ENCODE measurements at places on chromosomes 5 and 9.

DNA sequence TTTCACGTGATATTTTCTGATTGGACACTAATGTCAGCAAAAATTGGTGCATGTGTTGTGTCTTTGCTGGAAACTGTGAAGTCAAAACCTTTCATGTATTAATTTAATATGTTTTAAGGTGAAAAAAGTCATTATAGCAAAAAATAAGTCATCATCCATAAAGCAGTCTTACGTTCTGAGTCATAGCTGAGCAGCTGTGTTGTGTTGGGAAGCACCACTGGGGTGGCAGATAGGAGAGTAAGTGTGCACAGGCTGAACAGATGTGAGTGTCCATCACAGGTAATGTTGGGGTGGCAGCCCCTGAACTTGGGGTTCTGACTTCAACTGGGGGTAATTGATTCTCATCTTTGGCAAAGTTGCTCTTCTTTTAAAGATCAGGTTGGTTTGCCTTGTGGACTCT, 156.8 kb downstream of the NXNL2 start:
- no peak for DNase-seq

DNA sequence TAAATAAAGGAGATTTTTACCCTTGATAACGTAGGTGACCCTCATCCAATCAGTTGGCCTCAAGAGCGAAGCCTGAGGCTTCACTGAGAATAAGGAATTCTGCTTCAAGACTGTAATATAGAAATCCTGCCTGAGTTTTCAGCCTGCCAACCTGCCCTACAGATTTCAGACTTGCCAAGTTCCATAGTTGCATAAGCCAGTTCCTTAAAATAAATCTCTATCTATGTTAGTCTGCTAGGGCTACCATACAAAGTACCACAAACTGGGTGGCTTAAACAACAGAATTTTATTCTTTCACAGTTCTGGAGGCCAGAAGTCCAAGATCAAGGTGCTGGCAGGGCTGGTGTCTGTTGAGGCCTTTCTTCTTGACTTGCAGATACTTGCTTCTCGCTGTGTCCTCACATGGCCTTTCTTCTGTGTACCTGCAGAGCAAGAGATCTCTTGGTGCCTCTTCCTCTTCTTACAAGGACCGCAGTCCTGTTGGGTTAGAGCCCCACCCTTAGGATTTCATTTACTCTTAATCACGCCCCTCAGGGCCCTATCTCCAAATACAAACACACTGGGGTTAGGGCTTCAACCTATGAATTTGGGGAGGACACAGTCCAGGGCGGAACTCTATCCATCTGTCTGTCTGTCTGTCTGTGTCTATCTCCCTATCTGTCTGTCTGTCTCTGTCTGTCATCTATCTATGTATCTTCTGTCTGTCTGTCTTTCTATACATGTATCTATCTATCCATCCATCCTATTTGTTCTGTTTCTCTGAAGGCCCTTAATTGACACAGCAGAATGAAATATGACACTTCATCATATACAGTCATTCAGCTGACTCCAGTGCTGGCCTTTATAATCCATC, 17.0 kb upstream of the CMBL start:
- no peak for DNase-seq

DNA sequence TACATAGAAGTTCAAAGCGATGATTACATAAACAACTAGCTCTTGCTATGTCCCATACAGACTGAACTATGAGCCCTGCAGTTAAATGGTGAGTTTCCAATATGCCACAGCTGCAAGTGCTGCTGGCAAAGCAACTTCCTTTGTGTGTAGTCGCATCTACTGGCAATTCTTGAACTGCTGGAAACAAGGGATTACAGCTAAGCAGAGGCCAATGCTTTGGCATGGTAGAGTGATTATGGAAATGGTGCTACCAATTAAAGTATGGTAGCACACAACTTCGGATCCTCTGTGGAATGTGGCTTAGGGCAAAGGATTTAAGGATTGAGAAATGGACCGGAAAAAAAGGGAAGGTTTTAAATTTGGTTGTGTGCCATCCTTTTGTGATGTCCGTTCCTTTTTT, 856.6 kb downstream of the MAT2B start:
- no peak for DNase-seq

GRCh38 chr5:134174841-134175839, 1.6 kb downstream of the SKP1 start:
- no peak for DNase-seq

DNA sequence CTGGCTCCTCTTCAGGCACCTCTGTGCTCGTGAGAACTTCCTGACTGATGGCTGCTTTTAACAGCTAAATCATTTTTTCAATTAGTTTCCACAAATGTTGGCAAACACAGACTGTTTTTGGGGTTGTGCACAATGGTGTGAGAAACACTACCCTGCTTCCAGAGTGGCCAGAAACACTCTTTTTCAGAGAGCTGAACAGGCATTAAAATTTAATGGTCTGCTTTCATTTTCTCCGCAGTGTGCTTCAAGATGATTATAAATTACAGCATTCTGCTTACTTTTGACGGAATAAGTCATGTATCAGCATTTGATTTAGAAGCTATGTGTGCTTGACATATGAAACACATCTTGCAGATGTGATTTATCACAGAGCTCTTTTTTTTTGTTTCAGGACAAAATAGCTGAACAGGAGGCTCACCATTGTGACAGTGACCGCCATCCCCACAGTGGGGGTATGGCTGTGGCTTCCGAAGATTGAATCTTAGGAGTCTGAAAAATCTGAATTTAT, 454.5 kb upstream of the ZNF608 start:
- no peak for DNase-seq
